Gastroesophageal sphincter (tissue), 4 donors: ENCODE measurements at places on chromosomes 4 and X. TPM values are rescaled to one million over a fixed set of nuclear protein-coding genes. Genes with fewer than 3 reads are reported as not detected.

The XKRX gene
- total RNA-seq: 0.16 TPM

The AR gene
- total RNA-seq: 4.7 TPM

The PAGE2B gene
- total RNA-seq: not detected

GRCh38 chr4:8727546-8728510, 135.3 kb downstream of the CPZ start:
- H3K27ac ChIP-seq: no peak overlapping the region
- no peaks in the 10 kb centered on the region for H3K4me1 ChIP-seq
- no peak overlapping the region for H3K4me3 ChIP-seq
- peaks cover 62% of the 10 kb centered on the region for H3K27me3 ChIP-seq

DNA sequence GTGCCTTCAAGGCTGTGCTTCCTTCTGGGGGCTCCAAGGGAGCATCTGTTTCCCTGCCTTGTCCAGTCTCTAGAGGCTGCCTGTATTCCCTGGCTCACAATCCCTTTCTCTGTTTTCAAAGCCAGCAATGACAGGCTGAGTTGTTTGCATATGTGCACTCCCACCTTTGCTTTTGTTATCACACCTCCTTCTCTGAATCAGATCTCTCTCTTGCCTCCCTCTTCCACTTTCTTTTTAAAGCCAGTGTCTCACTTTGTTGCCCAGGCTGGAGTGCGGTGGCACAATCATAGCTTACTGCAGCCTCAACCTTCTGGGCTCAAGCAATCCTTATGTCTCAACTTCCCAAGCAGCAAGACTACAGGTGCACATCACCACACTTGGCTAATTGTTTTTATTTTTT, 37.1 kb upstream of the LEF1 start:
- no peak overlapping the region for H3K4me3 ChIP-seq
- H3K4me1 ChIP-seq: no peaks in the 10 kb centered on the region
- no peak for ATAC-seq
- H3K36me3 ChIP-seq: no peaks in the 10 kb centered on the region

- no peaks in the 10 kb centered on the region for H3K4me1 ChIP-seq
- H3K27me3 ChIP-seq: no peaks in the 10 kb centered on the region
- H3K27ac ChIP-seq: no peak overlapping the region
- no peak for ATAC-seq
- no peak overlapping the region for H3K4me3 ChIP-seq
Measured at GRCh38 chr4:110211007-110211769, 12.8 kb upstream of the ELOVL6 start.

DNA sequence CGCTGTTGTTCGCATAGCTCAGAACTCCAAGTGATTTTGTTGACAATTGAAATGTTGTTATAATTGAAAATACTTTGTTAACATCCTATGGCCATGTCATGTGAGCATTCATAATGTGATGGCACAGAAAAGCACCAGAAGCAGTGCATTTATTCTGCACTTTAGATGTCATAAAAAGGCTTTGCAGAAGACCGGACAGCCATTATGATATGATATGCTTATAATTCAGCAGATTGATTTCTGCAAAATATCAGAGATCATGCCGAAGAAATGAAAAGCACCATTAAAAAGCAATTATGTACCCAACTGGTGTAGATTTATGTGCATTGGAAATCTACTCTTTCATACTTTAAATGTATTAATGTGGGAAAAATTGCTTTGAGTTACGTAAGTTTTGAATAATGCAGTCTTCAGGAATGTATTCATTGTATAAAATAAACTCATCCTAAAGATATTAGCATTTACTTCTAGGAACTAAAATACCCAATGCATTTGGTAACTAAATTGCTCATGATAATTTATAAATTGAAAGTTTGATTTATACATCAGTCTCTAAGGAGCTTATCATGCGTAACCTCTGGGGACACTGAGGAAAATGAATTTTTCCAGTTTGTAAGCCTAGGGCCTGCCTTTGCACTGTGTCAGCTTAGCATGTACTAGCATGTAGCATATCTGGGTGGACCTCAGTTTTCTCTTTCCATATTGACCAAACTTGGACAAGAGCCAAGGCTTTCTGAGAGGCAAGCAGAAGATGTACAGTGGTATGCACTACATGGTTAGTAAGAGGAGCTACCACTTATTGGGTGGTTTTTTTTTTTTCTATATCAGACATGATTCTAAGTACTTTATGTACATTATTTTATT, 43.6 kb downstream of the TLR10 start:
- H3K4me1 ChIP-seq: no peaks in the 10 kb centered on the region
- no peak for ATAC-seq
- no peaks in the 10 kb centered on the region for H3K36me3 ChIP-seq

DNA sequence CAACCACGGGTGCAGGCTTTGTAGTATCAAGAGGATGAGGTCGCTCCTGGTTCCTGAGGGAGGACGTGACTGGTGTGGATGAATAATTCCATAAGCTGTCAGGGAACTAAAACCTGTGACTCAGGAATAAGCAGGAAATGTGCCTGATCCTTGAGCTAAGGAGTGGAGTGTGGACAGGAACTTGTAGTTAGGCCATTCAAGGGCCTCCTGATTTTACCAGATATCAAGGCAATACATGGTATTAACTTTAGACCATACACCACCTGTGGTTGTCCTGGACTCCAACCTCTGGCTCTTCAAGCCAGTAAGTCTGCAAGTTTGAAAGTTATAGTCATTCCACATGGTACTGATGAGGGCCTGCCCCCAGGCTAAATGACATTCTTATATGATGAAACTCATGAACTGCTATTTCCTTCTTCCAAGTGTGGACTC, 12.1 kb upstream of the ING2 start:
- no peaks in the 10 kb centered on the region for H3K36me3 ChIP-seq
- no peak overlapping the region for H3K4me3 ChIP-seq
- no peaks in the 10 kb centered on the region for H3K4me1 ChIP-seq
- no peak overlapping the region for H3K27ac ChIP-seq
- no peaks in the 10 kb centered on the region for H3K27me3 ChIP-seq

DNA sequence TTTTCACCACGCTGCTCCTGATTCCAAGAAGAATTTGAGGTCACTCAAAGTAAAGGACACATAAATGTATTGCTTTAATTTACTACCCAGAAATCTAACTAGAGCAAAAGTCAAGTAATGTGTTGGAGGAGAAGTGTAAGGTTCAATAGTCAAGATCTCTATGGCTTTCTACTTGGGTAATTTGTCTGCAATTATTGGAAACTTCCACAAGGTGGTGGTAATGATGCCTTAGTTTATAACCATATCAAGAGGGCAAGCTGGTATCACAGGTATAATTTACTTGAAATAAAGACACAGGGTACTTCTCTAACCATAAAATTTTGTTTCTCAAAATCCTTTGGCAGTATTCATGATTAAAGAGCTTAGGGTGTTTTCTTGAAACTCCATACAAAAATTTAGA, 10.2 kb upstream of the GRIA3 start:
- no peak overlapping the region for H3K27ac ChIP-seq
- no peak overlapping the region for H3K4me3 ChIP-seq
- H3K4me1 ChIP-seq: no peaks in the 10 kb centered on the region
- no peaks in the 10 kb centered on the region for H3K27me3 ChIP-seq

DNA sequence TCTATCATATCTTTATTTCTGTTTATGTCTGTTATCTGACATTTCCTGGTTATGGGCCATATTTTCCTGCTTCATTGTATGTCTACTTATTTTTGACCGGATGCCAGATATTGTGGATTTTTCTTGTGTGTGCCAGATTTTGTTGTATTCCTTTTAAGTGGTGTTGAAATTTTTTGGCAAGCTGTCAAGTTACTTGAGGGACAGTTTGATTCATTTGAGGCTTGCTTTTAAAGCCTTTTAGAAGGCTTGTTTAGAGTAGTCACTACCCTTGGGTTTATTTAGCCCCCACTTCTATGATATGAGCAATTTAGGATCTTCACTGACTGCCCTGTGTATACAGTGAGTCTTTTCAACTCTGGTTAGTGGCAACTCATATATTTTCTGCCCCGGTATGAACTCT, 29.2 kb upstream of the NPY2R start:
- H3K4me3 ChIP-seq: no peak overlapping the region
- no peaks in the 10 kb centered on the region for H3K36me3 ChIP-seq
- ATAC-seq: no peak
- H3K27ac ChIP-seq: no peak overlapping the region
- H3K27me3 ChIP-seq: no peaks in the 10 kb centered on the region

GRCh38 chr4:86218746-86219473, 140.9 kb downstream of the MAPK10 start:
- H3K4me1 ChIP-seq: no peaks in the 10 kb centered on the region
- no peak for ATAC-seq
- H3K27ac ChIP-seq: no peak overlapping the region
- H3K36me3 ChIP-seq: no peaks in the 10 kb centered on the region

DNA sequence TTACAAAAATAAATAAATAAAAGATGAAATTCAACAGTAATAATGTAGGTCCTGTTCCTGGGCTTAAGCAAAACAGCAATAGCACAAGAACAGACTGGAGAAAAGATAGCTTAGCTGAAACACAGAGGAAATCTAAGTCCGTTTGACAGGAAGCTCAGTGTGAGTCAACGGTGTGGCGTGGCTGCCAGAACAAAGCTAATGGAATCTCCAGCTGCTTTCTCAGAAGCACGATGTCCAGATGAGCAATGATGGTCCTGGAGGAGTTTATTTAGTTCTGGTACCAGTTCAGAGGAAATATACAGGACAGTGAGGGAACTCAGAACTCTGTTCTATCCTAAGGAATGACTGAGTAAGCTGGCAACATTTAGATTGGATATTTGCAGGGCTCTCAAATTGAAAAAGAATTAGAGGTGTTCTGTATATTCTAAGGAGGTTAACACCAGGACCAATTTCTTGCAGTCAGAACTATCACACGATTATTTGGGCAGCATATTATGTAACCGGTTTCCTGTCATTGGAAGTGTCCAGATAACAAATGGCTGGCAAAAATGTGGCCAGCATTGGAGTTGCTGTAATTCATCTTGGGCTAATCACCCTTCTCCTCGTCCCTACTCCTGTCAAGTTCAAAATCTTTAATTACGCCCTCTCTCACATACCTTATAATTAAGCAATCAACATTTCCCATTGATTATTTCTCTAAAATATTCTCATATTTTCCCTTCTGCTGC, 12.7 kb downstream of the GAB3 start:
- peak overlapping the region; percentile 81 for H3K27ac ChIP-seq
- H3K27me3 ChIP-seq: no peaks in the 10 kb centered on the region
- peaks cover 21% of the 10 kb centered on the region for H3K4me1 ChIP-seq
- peak; percentile 77 for ATAC-seq
- H3K4me3 ChIP-seq: no peak overlapping the region

DNA sequence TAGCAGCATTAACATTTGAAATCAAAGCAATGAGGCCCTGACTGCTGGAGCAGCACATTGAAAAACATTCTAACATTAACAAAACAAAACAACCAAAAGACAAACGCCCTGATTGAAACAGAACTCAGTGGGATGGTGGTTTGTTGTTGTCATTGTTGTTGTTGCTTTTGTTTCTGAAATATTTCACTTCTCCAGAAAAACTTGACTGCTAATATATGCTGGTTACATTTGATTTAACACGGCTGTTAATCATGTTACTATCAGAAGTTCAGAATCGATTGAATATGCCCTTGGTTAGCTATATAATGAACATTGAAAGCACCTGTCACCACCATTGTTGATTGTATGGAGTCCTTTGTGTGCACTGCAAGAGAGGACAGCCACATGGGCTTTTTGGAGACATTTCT, 790.4 kb upstream of the GALNTL6 start:
- no peak for ATAC-seq
- no peak overlapping the region for H3K27ac ChIP-seq
- no peaks in the 10 kb centered on the region for H3K36me3 ChIP-seq
- H3K4me1 ChIP-seq: no peaks in the 10 kb centered on the region

DNA sequence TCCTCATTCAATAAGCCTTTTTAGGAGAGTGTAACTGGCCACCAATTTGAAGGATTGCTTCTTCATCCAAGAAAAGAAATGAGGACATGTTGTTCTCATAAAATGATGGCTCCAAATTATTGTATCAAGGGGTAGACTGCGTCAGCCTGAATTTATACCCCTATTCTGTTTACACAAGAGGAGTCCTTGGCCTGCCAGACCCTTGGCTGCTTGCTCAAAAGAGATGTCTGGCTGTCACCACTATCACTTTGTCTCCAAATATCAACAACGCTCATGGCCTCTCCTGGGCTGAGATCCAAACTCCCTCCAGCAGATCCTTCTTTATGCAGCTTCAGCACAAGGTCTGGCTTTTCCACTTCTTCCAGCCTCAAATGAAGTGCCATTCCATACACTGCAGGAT, 127.9 kb downstream of the OR13H1 start:
- no peaks in the 10 kb centered on the region for H3K27me3 ChIP-seq
- no peaks in the 10 kb centered on the region for H3K4me1 ChIP-seq
- H3K36me3 ChIP-seq: no peaks in the 10 kb centered on the region
- ATAC-seq: no peak

GRCh38 chr4:122423246-122423645, 33.3 kb downstream of the IL2 start:
- no peaks in the 10 kb centered on the region for H3K4me1 ChIP-seq
- H3K27ac ChIP-seq: no peak overlapping the region
- H3K27me3 ChIP-seq: no peaks in the 10 kb centered on the region

DNA sequence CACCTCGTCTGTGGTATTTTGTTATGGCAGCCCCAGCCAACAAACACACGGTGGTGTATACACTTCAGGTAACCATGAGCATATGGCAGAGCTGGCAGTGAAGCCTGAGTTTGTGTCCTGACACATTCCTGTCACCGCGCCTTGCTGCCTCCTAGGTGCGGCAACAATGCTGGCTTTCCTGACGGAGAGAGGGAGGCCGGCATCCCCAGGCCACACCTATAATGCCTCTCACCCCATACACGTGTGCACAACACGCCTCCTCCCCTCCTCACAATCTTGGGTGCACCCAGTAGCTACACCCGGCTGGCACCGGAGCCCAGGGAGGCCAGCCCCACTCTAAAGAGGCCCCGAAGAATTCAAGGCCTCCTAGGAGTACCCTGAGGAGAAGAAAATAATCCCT, 158.5 kb downstream of the NSUN7 start:
- no peaks in the 10 kb centered on the region for H3K36me3 ChIP-seq
- no peaks in the 10 kb centered on the region for H3K27me3 ChIP-seq
- peaks cover 5% of the 10 kb centered on the region for H3K4me1 ChIP-seq
- no peak overlapping the region for H3K4me3 ChIP-seq

DNA sequence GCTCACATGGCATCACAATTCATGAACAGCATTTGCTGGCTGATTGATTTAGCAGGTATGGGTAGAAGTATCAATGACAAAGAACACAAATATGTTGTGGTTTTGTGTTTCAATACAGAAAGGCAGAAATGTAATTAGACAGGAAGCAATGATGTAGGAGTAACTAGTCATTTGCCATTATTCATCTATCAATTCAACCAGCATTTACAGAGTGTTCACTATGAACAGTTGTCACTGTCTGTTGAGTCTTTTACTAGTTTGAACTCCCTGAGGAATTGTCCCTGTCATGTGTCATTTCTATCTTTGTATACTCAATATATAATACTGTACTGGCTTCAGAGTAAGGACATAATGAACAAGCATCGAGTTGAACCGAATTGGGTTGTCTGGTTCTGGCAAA, 51.5 kb upstream of the ARHGAP24 start:
- H3K4me1 ChIP-seq: no peaks in the 10 kb centered on the region
- no peaks in the 10 kb centered on the region for H3K36me3 ChIP-seq
- no peak for ATAC-seq
